ENCODE measurements at places on chromosomes 11 and 22.
A peak's percentile ranks its signal among the peaks of the same experiment; 100 is the strongest.

DNA sequence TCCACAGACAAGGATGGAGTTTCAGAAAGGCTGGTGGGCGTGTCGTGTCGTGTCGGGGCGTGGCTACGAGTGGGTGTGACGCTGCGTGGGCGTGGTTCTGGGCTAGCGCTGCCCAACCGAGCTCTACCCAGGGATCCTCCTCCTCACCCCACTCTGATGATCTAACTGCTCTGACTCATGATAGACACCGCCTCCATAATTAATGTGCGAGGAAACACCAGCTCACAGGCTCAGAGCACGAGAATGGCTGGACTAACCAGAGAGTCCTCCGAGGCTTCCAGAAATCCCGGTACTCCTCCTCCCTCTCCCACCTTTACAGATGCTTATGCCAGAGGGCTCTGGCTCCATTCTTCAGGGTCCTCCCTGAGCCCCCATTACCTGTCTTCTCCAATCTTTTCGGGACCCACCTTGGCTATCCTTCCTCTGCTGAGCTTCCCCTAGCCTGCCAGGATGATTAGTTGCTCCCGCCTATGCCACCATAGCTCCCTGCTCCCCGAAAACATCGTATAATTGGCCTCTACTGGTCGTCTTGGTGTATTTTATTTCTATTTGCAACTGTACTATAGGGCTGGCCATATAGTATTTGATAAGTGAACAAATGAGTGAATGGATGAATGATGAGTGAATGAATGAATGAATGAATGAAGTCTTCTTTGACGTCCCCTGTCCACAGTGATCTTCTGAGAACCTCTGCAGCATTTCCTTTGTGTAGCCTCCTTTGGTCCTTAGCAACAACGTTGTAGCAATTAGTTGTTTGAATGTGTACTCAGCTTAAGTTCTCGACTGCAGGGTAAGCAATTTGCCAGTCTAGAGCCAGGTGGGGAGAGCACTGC lies 21.7 kb downstream of the TMPRSS13 start:
- peak; percentile 97 for DNase-seq

DNA sequence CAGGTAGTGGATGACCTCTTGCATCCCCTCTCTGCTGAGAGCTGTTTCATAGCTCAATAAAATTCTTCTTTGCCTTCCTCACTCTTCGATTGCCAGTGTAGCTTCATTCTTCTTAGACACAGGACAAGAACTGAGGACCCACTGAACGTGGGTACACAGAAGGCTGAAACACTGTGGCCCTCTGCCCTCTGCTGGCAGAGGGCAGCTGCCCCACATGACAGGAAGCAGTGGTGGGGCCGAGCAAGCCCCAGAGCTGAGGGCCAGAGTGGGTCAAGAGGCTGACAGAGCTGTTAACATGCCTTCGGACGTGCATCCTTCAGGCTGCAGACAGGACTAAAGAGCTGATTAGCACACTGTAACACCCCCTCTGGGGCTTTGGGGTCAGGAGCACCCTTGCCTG lies 15.6 kb downstream of the SMC1B start:
- DNase-seq = no peak

DNA sequence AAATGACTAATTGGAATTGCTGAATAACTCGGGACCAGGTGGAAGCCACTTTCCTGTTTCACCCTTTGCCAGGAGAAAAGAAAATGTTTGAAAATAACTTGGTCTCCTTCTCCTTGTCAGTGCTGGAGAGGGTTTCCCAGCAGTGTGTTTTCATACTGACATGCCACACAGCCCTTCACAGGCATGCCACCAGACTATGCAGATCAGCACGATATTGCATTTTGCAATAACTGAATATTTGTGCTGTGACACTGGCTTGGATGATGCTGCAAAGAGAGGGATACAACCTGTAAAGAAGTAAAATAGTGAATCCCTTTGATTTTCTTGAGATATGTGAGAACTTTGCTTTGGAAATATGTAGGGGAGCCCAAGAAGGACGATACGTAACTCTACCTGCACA lies 200.0 kb upstream of the NAV2 start:
- DNase-seq = no peak

DNA sequence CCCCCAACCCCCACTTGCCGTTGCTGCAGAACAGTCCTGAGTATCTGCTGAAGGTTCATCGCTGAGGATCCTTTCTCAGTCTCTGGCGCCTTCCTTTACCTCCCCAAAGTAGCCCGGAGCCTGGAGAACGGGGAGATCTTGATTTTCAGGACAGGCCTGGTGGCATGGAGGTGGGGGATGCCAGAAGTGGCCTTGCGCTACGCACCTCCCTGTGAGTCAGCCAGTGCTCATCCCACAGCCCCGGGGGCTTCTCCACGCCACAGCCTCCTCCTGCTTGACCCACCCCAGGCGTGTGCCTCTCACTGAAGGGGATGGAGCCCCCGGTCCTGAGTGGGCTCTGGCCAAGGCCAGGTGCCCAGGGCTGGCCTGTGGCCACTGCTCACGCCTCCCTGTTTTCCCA lies 339.6 kb downstream of the TBC1D22A start:
- DNase-seq = no peak
